Uterus (tissue), 4 donors: ENCODE measurements at places on chromosomes 2 and 18. TPM values are rescaled to one million over a fixed set of nuclear protein-coding genes. Genes with fewer than 3 reads are reported as not detected.

Gene NCL
- 181 TPM for total RNA-seq

Gene ATP6V1B1
- total RNA-seq: 3.4 TPM

Gene C1QL2
- total RNA-seq: not detected

Gene CNRIP1
- 58.1 TPM for total RNA-seq

Gene TLX2
- not detected for total RNA-seq

Gene ALK
- total RNA-seq: not detected

Gene DSC2
- total RNA-seq: 1.6 TPM

Gene UGT1A4
- not detected for total RNA-seq

DNA sequence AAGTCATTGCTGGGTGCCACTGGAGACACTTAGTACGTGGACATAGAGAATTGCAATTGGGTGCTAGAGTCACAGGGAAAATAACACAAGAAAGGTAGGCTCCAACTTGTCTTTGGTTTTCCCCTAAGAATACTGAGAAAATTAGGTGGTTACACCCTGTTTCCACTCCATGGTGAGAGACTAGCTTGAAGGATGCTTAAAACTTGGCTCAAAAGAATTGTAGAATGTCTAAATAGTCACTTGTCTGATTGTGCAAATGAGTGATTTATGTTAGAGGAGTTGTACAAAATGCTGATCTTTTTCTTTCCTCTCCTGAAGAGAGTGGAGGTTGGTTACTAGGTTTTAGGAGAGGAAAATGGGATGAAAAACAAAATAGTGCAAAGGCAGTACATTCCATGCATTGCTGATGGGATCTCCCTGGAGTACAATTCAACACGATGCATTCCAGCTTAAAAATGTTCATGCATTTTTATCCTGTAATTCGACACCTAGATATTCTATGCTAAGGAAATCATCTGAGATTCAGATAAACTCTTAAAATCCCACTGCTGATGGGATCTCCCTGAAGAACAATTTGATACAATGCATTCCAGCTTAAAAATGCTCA, 2.2 kb upstream of the SERPINB12 start:
- DNase-seq: no peak

DNA sequence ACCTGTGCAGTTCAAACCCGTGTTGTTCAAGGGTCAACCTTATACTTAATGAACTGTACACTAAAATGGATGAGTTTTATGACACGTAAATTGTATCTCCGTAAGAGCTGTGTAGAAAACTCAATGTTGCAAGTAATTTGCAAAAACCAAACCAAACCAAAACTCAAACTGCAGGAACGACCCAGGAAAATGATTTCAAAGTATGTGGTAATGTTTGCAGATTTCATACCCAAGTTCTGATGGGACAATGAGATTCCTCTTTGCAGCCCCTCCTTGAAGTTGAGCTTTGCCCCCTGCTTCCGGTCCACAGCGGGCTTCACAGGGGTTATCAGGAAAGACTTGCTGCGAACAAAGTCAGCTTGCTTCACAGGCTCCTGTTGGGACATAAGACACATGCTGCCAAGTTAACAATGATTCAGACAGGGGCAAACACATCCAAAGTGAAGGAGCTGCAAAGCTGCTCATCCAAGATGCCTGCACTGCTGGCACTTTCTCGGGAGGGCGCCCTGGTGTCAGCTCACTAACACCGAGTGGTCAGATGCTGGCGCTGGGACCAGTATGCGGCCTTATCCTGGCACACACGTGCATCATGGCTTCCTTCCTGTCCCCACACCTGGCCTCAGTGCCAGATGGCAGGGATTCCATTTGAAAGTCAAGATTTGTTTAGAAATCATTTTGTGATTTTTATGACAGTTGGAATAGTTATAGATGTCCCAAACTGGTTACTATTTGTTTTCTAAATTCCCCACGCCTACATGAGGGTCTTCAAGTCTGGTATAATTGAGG, 65.2 kb upstream of the MGAT4A start:
- no peak for DNase-seq

DNA sequence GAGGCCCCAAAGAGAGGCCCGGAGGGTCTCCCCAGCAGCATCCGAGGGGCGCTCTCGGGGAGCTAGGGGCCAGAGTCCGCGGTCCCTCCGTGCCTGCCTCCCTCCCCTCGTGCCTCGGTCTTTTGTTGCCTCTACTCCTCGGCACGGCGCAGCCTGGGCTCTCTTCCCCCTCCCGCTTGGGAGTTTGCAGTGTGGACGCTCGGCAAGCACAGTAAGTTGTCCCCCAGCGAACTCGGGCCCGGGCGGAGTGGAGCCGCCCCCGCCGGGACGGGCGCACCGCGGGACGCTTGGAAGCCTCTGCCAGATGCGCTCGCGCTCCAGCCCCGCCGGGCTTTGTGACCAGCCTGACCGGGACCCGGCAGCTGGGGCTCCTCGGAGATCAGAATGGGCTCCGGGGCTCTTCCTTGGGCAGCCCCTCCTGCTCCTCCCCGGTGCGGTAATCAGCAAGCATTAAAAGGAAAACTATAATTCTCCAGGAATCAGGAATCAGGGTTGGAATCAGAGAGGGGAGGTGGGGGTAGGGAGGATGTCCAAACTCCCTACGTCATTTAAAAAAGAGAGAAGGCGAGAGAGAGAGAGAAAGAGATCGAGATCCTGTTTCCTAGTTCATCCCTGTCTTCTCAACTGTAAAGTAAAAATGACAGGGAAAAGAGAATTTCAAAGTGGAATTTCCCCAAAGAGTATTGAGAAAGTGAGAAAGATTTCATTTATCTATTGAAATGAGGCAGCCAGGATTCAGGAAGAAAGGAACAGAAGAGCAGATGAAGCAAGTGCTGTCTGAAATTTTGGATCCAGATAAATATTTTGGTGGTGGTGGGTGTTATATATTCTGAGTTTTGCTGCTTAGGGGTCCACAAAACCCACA, 786 bp upstream of the TMEM200C start:
- DNase-seq: peak; percentile 40

DNA sequence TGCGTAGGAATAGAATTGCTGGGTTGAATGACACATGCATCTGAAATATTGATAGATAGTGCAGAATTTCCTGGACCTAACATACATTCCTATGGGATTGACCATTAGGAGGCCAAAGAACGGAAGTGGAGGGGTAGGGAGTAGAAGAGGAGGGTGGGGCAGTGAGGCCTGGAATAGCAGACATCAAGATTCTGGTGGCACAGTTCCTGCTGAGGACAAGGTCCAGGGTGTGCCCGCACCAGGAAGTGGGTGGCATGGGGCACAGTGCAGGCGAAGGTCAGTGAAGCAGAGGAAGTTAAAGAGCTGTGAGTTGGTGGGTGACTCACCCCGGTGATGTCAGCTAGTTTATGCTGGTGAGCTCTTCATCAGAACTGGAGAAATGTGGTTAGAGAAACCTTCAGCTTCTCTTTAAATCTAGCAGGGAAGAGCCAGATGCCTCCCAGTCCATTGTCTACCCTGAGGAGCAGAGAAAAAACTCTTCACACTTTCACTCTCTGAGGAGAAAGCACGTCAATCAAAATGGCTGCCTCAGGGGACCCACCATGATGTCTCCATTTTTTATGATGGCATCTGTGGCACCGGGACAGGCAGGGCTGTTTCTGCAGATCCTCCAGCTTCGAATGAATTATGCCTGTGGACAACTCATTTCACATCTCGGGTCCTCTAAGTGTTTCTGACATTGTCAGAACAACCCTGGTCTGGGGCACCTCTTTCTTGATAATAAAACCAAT, 55.9 kb upstream of the CTLA4 start:
- peak; percentile 48 for DNase-seq

DNA sequence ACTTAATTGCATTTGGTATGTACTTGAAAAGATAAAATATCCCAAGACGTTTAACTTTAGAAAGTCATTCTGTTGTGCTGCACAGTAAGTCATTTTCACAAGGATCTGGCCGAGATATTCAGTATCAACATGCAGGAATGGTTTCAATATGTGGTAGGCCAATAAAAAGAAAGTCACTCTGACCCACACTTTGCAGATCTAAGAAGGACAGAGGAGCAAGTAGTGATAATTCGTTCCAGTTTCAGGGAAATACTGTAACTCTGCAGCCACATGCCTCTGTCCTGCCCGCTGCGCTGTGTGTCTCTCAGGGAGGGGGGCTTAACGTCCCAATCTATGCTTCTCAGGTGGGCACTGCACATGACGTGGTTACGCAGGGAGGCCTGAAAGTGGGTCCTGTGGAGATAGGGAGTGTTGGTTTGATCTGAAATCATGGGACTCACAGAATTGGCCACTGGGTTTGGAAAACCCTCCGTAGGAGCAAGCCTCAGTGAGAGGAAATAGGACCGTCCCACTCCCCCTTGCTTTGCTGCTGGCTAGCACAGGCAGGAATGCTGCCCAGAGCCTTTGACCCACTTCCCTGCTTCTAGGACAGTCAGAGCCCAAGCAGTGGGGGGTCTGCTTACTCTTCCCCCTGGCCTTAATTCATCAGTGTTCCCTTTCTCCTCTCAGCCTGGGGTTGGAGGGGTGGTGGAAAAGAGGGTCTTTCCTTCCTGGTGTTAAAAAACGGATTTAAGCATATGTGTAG, 314.7 kb upstream of the SPRED2 start:
- peak; percentile 57 for DNase-seq

DNA sequence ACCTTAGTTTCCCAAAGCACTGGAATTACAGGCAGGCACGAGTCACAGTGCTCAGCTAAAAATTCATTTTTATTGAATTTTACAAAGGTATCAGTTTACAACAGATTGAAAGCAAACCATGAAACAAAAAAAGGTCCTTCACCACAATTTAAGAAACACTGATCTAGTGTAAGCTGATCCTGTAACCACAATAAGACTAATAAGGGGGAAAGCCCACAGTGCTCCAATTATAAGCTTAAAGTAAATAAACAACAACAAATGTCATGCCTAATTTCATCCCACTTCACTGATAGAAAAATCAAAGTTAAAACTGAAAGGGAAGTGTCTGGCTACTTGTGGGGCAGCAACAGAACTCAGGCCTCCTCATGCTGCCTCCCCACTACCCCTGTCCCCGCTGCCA, 49.2 kb downstream of the ICA1L start:
- DNase-seq: no peak

DNA sequence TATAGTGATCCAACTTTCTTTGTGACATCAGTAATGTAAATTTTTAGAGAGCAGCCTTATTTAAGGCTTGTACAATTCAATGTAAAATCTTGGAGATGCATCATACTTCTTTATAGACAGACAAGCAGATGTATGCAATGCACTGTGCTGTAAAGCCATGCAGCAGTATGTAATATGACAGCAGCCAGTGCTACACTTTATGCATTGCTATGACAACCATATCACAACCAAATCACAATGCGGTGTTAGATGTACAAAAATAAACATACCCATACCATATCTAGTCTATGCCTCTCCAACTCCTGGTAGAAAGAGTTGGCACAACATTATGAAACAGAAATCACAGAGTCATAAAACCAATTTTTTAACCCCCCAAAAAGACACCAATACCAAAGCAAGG, 110.3 kb upstream of the WDSUB1 start:
- DNase-seq: no peak

DNA sequence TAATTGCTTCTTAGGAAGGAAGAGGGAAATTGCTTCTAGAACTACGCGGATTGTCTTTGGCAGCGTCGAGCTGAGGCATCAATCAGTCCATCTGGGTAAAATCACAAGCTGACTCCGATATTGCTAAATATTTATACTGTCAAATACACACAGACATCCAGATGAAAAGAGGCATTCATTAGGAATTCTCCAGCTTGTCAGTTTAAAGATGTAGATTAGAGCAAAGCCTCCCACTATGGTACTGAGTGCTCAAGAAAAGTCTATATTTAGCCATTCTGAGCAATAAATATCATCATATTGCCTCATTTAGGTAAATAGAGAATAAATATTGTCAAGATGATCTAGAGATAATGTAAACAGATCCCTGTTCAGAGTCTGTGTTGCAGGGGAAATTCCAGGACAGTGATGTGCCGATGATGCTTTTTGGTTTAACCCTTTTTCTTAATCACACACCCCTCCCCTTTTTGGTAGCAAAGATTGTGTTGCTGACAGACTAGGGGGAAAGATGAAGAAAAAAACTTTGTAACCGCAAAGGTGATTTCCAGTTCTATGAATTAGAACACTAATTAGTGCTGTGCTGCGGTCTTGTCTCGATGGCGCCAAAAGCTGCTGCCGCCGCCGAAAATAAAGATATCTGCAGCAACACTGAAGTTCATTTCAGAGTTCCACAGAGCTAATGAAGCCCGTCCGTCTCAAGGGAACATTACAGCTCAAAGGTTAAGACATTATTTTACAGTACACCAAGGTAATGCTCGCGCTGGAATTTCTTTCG, 171.8 kb downstream of the PTGR3 start:
- no peak for DNase-seq

DNA sequence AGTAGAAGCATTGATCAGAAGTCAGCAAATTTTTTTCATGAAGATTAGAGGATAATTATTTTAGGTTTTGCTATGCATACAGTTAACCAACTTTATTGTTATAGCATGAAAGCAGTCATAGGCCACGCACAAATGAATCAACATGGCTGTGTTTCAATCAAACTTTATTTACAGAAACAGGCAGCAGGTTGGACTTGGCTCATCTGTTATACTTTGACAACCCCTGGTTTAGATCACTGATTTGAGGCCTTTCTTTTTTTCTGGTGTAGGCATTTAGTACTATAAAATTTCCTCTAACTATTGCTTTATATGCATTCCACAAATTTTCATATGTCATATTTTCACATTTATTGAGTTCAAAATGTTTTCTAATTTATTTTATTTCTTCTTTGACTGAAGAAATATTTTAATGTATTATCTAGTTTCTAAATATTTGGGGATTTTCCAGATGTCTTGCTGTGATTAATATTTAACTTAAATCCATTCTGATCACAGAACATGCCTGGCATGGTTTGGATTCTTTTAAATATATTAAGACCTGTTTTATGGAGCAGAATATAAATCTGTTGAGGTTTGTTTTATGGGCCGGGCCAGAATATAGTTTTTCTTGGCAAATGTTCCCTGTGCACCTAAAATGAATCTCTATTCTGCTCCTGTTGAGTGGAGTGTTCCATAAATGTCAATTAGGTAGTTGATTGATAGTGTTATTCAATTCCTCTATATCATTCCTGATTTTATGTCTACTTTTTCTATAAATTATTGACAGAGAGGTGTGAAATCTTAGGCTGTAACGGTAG, 116.3 kb upstream of the KLHL29 start:
- DNase-seq: no peak

DNA sequence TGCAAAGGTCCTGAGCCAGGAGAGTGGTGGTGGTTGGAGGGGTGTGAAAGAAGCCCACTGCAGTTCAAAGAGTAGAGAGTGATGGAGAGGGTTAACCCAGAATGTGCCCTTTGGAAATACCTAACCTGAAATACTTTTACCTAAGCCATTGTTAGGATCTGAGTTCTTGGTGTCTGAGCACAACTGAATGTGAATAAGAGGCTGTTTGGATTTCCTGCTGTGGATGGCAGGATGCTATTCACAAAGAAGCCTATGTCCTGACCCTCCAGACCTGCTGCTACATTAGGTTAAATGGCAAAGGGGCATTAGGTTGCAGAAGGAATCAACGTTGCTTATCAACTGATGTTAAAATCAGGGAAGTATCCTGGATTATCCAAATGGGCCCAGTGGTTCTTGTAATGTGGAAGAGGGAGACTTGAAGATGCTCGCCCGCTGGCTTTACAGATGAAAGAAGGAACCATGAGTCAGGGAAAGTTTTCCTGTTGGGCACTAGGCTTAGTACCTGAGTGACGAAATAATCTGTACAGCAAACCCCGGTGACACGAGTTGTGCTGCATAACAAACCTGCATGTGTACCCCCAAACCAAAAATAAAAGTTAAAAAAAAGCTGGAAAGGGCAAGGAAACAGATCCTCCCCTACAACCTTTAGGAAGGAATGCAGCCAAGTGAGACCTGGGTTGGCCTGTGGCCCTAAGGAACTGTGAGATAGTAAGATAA, 27.2 kb downstream of the ITGA6 start:
- no peak for DNase-seq

- no peak for DNase-seq
Observed at GRCh38 chr2:200498402-200499162, 11.3 kb downstream of the KCTD18 start.

- no peak for DNase-seq
Observed at GRCh38 chr2:40558761-40559160, 106.9 kb upstream of the SLC8A1 start.
